ENCODE measurements at places on chromosomes 7 and 10. TPM values are rescaled to one million over a fixed set of nuclear protein-coding genes. Genes with fewer than 3 reads are reported as not detected.

DNA sequence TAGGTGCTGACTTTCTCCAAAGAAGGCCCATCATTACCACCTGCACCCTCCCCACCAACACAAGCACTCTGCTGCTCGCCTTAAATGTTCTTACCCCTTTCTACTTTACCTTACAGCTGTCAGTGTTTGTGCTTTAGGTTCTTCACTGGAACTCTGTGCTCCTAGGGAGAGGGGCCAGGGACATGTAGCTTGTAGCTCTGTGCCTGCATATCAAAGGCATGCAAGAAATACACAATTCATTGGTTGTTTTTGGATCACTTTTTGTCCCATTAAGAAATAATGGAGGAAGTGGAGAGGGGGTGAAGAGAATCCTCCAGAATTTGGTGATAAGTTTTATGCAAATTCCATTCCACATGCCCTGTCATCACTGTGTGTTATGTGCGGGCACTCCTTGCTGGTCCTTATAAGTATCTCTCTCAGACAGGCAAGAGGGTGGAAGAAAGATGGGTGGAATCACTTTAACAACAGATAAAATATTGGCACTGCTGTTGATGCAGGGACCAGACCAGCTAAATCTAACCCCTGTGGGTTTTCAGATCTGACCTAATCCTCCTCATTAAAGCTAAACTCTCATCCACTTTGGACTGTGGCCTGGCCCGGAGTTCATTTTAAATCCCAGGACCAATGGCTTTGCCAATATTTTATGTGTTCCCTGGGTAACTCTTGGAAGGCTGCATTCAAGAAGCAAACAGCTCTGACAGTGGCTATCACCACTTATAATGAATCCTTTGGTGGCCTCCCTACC lies 375.8 kb upstream of the NFE2L3 start:
- no peak for DNase-seq

DNA sequence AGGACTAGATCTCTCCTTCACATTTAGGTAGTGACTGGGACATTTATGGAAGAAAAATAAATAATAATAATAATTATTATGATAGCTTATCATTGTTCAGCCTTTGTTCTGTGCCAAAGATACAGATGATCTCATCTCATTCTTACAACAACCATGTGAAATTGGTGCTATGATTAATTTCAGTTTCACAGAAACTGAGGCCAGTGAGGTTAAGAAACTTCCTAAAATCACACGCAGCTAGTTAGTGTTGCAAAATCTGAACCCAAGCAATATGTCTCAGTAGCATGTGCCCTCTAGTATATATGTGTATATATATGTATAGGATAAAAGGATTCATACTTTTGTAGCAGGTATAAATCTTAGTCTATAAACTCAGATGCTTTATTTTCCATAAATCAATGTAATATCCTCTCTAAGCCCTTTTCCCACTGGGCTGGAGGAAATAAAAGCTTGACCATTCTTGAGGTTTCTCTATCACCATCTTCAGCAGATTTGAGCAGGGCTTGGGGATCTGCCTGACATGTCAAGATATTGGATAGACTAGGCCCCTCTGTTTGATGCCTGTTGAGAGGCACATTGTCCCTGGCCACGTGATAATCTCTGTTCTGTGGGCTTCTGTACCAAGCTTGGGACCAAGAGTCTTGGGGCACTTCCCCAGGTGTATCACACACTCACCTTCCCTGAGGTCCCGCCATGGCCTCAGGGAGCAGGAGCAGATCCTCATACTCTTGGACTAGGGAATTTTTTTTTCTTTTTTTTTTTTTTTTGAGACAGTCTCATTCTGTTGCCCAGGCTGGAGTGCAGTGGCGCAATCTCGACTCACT lies 172.6 kb upstream of the NRP1 start:
- DNase-seq = no peak

Gene GALNT17
- polyA plus RNA-seq = 3.9 TPM

GRCh38 chr10:121130382-121130781 lies 279.2 kb downstream of the WDR11 start:
- DNase-seq = no peak

- no peak for DNase-seq
These were observed 7.7 kb downstream of the UBTD1 start for GRCh38 chr10:97506199-97506991.

GRCh38 chr10:70437721-70438120 lies 3.8 kb downstream of the NODAL start:
- no peak for DNase-seq

GRCh38 chr10:95304463-95304862 lies 13.7 kb upstream of the PDLIM1 start:
- DNase-seq = no peak

Gene CALD1
- polyA plus RNA-seq = 273 TPM

DNA sequence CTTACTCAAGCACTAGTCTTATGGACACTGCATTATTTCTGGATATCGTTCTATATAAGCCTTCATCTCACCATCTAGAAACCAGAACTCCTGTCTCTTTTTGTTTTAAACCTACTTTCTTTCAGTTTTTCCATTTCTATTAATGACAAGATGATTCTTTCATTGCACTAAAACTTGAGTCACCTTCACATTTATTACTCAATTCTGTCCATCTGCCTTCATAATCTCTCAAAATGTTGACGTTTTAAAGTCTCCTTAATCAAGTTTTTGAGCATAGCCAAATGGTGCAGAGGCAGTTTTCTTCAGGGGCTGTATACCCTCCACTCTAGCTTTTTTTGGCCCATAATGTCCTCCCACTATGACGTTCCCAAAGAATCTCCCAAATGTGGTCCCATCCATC lies 17.6 kb downstream of the STAM start:
- no peak for DNase-seq

DNA sequence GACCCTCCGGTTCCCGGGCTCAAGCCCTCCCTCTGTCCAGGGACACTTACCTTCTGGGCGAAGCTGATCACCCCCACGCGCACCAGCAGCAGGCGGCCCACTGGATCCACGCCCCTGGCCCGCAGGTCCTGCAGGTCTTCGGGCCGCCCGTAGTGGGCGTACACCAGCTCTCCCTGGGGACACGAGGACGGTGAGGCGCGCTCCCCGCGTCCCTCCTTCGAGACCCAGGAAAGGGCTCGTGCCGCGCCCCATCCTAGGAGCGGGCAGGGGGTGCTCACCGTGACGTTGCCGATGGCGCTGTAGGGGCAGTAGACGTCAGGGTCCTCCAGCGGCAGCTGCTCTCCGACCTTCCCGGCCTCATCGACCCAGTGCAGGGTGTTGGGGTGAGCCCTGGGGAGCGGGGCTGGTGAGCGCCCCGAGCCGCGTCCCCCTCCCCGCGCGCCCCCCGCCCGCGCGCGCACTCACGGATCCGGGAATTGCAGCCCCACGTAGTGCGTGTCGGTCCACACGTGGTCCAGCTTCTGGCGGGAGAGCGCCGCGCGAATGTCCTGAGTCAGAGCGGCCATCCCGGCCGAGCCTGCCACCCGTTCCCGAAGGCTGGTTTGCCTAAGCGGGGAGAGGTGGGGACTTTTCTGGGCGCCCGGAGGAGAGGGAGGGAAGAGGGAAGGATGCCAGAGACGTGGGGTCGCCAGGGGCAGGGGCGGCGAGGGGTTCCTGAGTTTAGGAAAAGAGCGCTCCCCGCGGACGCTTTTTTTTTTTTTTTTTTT lies 8.2 kb downstream of the TFR2 start:
- no peak for DNase-seq

DNA sequence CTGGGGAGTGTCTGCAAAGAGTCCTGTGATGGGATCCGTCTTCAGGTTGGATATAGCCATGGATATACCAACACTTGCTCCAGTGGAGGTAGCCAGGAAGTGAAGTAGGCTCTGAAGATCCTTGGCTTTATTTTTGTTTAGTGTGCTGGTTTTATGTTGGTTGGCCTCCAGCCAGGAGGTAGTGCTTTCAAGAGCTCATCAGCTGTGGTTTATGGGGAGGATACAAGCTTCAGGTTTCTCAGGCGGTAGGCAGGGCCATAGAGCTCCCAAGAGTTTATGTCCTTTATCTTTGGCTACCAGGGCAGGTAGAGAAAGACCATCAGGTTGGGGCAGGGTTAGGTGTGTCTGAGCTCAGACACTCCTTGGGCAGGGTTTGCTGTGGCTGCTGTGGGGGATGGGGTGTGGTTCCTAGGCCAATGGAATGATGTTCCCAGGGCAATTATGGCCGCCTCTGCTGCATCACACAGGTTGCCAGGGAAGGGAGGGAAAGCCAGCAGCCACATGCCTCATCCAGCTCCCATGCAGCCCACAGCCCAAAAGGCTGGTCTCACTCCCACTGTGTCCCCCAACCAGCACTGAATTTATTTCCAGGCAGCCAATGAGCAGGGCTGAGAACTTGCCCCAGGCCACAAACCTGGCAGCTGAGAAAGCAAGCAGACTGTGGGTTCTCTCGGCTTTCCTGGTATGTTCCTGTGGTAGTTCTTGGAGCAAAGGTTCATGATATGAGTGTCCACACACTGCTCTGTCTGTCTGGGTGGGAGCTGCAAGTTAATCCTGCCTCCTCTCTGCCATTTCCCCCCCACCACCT lies 67.0 kb upstream of the PRLHR start:
- no peak for DNase-seq

DNA sequence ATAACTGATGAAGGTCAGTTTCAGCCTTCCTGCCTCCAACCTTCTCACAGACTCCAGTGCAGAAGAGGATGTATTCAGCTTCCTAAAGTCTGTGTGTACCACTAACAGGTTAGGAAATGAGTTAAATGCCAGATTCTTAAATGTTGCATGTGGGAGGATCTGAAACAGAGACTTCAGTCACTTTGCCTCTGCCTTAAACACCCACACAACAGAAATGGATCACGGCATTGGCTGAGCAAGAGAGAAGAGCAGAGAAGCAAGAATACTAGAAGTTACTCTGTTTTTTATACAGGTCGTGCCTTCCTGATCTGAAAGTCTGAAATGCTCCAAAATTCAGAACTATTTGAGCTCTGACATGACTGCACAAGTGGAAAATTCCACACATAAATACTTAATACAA lies 98.9 kb upstream of the ARHGAP21 start:
- DNase-seq = no peak

Gene PDZD7
- polyA plus RNA-seq = 2.3 TPM

- peak; percentile 52 for DNase-seq
These were observed 43.9 kb downstream of the DOCK4 start for GRCh38 chr7:112162142-112162766.

DNA sequence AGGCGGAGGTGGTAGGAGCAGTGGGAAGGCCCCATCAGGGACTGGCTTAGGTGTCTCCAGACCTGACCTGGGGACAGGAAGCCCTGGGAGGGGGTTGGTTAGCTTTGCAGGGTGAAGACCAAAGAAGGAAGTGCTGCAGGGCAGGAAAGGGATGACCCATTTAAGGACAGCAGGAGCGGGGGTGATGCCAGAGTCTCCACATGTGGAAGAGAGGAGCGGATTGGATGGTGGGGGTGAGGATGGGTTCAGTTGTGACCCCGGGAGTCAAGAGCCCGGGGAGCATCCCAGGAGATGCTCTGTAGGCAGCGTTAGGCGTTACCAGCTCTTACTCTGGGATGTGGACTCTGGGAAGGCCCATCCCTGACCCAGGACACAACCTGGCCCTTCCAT lies 3.1 kb upstream of the LDB3 start:
- DNase-seq = no peak
